BJ (cell line): ENCODE measurements at places on chromosomes 6 and 20.
A peak's percentile ranks its signal among the peaks of the same experiment; 100 is the strongest.

- DNase-seq, result no peak
These were observed 96.9 kb downstream of the MKKS start for GRCh38 chr20:10336959-10337729.

GRCh38 chr6:51468704-51469103 is 618.7 kb downstream of the PKHD1 start:
- no peak for DNase-seq

GRCh38 chr6:154386848-154387717 is 30.5 kb upstream of the IPCEF1 start:
- DNase-seq, result peak; percentile 85

GRCh38 chr6:90695316-90695715 is 108.4 kb upstream of the MAP3K7 start:
- DNase-seq, result no peak

GRCh38 chr6:45084257-45084656 is 243.9 kb upstream of the RUNX2 start:
- DNase-seq, result no peak

DNA sequence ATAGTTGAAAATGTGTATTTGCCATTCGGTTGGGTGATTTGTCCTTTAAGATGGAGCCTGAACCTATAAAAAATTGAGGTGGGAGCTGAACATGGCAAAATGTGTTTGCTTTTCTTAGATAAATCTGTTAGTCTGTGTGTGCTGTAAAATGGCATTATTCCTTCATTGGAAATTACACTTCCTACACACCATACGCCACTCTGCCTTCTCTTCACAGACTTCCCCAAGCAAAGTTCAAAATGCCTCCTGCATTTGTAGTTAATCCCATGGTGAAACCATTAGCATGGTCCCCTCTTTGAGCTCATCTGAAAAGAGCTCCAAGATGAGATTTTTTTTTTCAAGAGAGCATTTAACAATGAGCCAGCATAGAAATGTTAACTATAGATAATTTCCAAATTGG is 567 bp downstream of the ADTRP start:
- no peak for DNase-seq

GRCh38 chr6:45678285-45678607 is 300.5 kb upstream of the SUPT3H start:
- DNase-seq, result no peak

DNA sequence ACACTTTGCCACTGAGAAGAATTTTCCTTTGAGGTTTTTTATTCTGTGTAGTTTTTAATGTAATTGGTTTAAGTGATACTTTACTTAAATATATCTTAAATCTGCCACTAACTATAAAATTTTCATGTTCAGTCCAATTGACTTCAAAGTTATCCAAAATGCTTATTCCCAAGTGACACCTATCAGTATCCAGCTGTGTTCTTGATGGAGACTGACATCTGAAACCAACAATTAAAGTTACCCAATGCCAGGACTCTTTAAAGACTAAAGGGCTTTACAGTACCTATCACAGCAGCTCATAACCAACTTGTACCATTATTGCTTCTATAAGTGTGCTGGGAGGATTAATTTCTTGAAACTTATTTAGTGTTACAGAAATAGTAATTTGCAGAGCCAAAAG is 13.8 kb upstream of the EYA4 start:
- no peak for DNase-seq

- no peak for DNase-seq
These were observed 12.3 kb upstream of the CBFA2T2 start for GRCh38 chr20:33477386-33478234.

GRCh38 chr20:9616455-9616805 is 102.0 kb downstream of the LAMP5 start:
- DNase-seq, result no peak

DNA sequence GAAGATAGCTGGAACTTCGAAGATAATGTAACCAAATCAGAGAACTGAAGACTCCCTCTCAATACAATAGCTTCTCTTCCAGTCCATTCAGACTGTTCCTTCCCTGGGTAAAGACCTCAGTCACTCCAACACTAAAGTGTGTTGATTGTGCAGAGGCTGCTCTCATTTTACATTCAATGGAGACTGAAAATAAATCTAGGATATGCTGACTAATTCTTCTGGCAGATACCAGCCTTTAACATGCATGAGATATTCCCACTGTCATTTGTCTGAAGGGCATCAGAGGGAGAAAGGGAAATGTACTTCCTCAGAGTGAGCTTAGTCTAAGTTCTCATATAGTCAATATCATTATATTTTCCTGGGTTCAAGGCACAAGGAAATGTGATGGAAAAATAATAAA is 166.4 kb upstream of the IRAK1BP1 start:
- no peak for DNase-seq

DNA sequence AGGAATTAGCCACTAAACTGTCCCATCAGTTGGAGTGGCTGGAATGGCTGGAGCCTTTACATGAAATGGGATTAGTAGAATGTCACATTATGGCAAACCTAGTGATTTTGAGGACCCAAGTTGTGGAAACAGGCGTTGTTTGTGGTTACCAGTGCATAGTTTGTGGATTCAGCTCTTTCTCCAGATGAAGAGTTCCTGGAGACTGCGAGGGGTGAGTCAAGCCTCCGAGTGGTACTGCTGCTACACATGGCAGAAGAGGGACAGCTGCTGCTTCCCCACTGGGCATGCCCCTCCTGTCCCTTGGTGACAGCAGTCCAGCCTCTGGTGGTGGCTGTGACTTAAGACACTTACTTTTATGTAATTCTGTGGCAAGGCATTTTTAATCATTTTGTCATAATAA is 94.2 kb upstream of the SCP2D1 start:
- DNase-seq, result no peak

GRCh38 chr20:45781391-45781931 is 10.2 kb downstream of the WFDC3 start:
- peak; percentile 67 for DNase-seq

DNA sequence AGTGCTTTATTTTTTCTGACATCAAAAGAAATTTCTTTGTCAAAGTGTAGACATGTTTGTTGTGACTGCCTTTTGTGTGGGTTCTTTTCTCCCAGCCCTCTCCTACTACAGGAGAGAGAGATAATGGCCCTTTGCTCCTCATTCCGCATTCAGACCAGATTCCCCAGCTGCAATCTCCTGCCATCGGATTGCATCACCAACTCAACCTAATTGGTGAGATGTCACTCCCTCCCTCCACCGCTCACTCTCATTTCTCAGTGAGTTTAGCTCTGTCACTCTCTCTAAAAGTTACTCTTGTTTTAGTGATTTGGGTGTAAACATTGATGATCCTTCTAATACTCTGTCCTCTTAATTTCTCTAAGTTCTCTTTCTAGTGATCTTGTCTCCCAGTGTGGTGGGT is 22.7 kb downstream of the UTRN start:
- no peak for DNase-seq
